ENCODE measurements at places on chromosomes 16 and 17.
A peak's percentile ranks its signal among the peaks of the same experiment; 100 is the strongest.

- H3K27me3 ChIP-seq = no peaks in the 10 kb centered on the region
- no peak for DNase-seq
- no peaks in the 10 kb centered on the region for H3K36me3 ChIP-seq
Measured at GRCh38 chr16:59060207-59060606, 326.1 kb upstream of the GOT2 start.

DNA sequence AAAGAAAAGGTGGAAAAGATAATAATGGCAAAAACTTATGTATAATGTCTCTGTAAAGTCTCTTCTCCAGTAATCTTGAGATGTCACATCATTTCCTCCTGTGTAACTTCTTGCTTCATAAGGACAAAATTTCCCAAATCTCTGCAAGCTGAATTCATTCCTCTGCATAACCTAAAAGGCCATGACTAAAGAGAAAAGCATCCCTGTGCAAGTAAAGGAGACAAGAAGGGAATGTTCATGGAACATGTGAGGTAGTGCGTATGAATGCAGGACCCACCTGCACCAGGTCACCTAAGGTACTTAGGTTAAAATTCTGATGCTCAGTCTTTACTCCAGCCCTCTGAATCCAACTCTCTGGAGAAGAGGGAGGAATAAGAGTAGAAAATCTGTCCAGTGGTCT, 46.9 kb upstream of the NLK start:
- no peak for DNase-seq
- H3K27ac ChIP-seq = no peak overlapping the region
- no peaks in the 10 kb centered on the region for H3K4me1 ChIP-seq
- H3K4me3 ChIP-seq = no peak overlapping the region

GRCh38 chr17:36824678-36825101, 112.6 kb upstream of the LHX1 start:
- H3K27ac ChIP-seq = no peak overlapping the region
- H3K4me1 ChIP-seq = no peaks in the 10 kb centered on the region
- H3K36me3 ChIP-seq = no peaks in the 10 kb centered on the region
- peaks cover 23% of the 10 kb centered on the region for H3K27me3 ChIP-seq
- no peak for DNase-seq

DNA sequence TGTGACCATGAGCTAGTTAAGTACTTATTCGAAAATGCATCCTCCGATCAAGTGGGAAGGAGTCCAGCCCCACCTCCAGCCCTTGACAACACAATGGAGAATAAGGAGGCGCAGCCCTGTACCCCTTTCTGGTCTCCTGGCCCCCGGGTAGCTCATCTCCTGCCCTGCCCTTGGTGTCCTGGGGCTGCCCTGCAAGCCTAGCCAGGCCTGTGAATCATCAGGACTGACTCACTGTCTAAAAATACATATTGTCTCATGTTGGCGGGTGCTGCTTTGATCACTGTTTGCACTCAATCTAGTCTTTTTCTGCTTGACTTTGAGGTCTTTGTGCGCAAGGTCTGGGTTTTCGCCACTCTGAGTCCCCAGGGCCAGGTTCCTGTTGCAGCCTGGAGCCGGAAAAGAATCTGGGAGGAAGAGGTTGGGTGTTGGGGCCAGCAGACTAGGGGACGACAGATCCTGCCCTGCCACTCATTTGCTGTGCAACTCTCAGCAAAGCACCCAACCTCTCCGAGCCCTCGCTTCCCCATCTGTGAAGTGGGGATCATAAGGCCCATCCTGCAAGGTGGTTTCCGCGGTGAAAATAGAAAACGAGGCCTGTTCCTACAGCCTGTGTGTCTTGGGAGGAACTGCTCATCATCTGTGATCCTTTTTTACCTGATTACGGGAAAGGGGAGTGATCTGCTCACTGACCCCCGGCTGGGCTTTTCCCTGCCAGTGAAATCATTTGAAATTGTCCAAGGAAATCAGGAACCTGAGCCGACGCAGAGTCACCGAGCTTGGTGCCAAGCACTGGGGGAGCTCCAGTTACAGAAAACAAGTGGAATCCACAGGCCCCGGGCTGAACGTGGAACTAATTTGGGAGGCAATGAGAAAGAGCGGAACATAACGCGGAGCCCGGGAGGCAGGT, 230.4 kb downstream of the PARN start:
- H3K27me3 ChIP-seq = no peaks in the 10 kb centered on the region
- H3K36me3 ChIP-seq = no peaks in the 10 kb centered on the region
- no peak overlapping the region for H3K4me3 ChIP-seq

DNA sequence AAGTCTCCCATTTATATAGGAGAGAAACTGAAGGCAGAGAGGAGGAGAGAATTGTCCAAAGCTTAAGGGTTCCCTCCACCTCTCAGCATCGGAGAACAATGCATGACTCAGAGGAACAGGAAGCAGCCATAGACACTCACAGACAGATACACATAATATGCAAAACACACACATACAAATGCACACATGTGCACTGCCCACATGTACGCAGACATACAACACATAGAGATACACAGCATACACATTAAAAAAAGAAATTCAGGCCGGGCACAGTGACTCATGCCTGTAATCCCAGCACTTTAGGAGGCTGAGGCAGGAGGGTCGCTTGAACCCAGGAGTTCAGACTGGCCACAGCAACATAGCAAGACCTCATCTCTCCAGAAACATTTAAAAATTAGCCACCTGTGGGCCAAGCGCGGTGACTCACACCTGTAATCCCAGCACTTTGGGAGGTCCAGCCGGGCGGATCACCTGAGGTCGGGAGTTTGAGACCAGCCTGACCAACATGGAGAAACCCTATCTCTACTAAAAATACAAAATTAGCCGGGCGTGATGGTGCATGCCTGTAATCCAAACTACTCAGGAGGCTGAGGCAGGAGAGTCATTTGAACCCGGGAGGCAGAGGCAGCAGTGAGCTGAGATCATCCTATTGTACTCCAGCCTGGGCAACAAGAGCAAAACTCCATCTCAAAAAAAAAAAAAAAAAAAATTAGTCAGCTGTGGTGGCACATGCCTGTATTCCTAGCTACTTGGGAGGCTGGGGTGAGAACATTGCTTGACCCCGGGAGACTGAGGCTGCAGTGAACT, 11.3 kb downstream of the ERAL1 start:
- H3K27me3 ChIP-seq = no peaks in the 10 kb centered on the region
- H3K4me3 ChIP-seq = no peak overlapping the region
- H3K36me3 ChIP-seq = no peaks in the 10 kb centered on the region

DNA sequence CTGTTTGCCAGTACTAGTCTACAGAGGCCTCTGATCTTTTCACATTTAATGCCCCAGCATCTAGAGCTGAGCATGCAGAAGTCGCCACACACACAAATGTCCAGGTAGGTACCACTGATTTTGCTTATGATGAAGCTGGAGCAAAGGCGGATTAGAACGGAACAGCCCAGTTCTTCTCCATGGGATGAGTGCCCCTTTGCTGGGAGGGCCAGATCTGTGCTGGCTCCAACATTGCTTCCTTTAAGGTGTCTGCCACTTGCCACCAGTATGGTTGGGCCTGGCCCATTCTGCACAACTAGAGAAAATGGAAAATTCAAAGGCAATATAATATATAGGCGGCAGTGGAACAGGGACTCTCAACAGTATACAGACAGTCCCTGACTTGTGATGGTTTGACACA, 2.2 kb upstream of the MNT start:
- peaks cover 8% of the 10 kb centered on the region for H3K36me3 ChIP-seq
- no peaks in the 10 kb centered on the region for H3K27me3 ChIP-seq
- H3K27ac ChIP-seq = no peak overlapping the region
- H3K4me3 ChIP-seq = peak overlapping the region; percentile 82
- H3K4me1 ChIP-seq = peaks cover 45% of the 10 kb centered on the region

GRCh38 chr17:11739351-11739750, 141.1 kb downstream of the DNAH9 start:
- no peak overlapping the region for H3K4me3 ChIP-seq
- no peaks in the 10 kb centered on the region for H3K27me3 ChIP-seq
- H3K4me1 ChIP-seq = no peaks in the 10 kb centered on the region
- no peak overlapping the region for H3K27ac ChIP-seq

- no peak overlapping the region for H3K27ac ChIP-seq
- no peaks in the 10 kb centered on the region for H3K36me3 ChIP-seq
- H3K4me1 ChIP-seq = no peaks in the 10 kb centered on the region
- H3K4me3 ChIP-seq = no peak overlapping the region
- no peak for DNase-seq
Measured at GRCh38 chr16:10824111-10824893, 5.7 kb upstream of the TVP23A start.

DNA sequence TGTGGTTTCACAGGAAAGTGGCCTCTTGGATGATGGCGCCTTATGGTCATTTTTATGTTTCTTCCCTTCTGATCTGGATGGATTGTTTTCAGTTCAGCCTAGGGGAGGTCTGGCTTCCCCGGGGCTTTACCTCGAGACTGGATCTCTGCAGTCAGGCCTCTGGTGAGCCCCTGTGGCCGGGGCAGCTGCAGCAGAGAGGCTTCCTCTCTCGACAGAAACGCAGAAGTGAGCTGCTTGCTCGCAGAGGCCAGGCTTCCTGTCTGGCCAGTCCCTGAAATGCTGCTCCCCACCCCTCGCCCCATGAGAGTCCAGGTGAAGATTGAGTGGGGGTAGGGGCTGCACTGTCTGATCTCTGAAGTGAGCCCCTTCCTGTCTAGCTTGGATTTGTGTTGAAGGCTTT, 44.0 kb downstream of the PLCG2 start:
- H3K27ac ChIP-seq = no peak overlapping the region
- H3K4me1 ChIP-seq = peaks cover 8% of the 10 kb centered on the region
- no peak for DNase-seq
- H3K4me3 ChIP-seq = no peak overlapping the region
- no peaks in the 10 kb centered on the region for H3K36me3 ChIP-seq

- no peaks in the 10 kb centered on the region for H3K36me3 ChIP-seq
- DNase-seq = no peak
- no peak overlapping the region for H3K4me3 ChIP-seq
- H3K27me3 ChIP-seq = peaks cover 30% of the 10 kb centered on the region
- peaks cover 1% of the 10 kb centered on the region for H3K4me1 ChIP-seq
- no peak overlapping the region for H3K27ac ChIP-seq
Measured at GRCh38 chr16:84839956-84840355, 20.2 kb downstream of the CRISPLD2 start.

DNA sequence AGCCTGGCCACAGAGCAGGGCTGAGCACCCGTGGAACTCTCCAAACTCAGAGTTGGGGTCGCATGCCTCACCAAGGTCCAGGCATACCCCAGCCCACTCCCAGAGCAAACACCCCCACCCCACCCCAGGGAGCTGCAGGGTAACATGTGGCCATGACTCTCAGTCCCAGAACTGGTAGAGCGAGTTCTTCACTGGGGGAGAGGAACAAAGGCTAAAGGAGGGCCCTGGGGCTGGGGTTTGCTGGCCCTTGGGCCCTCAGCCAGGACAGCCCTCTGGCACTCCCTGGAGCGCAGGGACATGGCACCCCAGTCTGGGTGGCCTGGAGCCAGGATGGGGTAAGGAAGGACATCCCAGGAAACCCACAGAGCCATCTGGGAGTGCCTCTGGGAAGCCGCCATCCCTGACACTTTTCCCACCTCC, 4.2 kb downstream of the HID1 start:
- no peak overlapping the region for H3K27ac ChIP-seq
- peaks cover 22% of the 10 kb centered on the region for H3K27me3 ChIP-seq
- DNase-seq = no peak
- H3K4me1 ChIP-seq = peaks cover 3% of the 10 kb centered on the region
- H3K36me3 ChIP-seq = no peaks in the 10 kb centered on the region

GRCh38 chr16:54939510-54940278, 9.0 kb downstream of the IRX5 start:
- H3K27me3 ChIP-seq = peaks cover 81% of the 10 kb centered on the region
- DNase-seq = no peak
- H3K36me3 ChIP-seq = peaks cover 4% of the 10 kb centered on the region

DNA sequence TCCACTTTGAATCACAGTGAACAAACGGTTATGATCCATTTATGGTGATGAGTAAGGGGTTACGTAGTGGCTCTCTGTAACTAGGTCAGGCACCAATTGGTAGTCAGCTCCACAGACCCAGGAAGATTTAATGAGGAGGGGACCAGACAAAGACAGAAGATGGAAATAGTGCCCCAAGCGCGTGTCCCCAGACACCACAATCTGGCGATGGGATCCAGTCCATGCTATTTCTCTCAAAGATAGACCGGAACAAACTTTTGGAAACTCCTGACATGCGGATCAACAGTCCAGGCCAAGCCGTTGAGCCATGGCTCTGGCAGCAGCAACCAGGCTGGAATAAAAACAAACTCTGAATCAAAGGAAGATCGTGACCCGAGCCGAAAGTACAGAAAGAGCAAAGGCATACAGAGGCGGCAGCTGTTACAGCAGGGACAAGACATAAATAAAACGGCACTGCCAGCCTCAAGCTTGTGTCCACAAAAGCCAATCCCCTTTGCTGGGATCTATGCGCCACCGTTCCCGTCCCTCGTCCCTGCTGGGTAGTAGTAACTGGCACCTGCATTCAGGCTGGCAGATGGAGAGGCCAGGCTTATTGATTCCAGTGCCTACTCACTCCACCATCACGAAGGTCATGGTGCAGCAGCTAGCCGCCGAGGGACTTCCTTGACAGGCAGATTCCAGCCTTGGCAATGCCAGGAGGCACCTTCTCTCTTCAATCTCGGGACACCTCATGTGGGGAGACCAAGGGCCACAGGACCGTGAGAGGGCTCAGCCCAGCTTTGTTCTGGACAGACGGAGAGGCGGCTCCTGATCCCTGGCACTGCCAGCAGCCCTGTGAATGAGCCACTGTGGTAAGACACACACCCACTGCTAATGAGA, 50.2 kb downstream of the CDH11 start:
- H3K27me3 ChIP-seq = no peaks in the 10 kb centered on the region
- H3K36me3 ChIP-seq = no peaks in the 10 kb centered on the region
- DNase-seq = no peak

- H3K4me3 ChIP-seq = no peak overlapping the region
- peaks cover 4% of the 10 kb centered on the region for H3K4me1 ChIP-seq
- peaks cover 83% of the 10 kb centered on the region for H3K27me3 ChIP-seq
Measured at GRCh38 chr17:34581446-34582184, 2.2 kb downstream of the TMEM132E start.

DNA sequence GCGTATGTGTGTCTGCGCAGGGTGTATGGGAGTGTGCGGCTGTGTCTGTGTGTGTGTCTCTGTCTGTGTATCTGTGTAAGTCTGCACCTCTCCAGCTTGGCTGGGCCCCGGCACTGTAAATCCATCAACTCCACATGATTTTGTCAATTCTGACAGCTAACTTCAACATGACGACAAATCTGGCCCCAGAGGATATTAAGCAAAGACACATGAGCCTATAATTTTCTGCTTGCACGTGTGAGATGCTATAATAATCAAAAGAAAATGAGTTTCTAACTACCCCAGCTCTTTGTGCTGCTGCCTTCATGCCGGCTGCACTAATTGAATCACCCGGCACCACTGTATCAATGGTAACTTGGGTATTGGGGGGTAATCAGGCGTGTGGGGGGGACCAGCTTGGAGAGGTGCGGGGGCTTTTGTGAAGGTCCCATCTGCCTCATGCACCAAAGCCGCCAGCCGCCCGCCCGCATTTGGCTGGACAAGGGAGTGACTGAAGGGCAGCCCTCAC, 57.6 kb upstream of the LHX1 start:
- H3K27ac ChIP-seq = no peak overlapping the region
- no peak for DNase-seq
- no peaks in the 10 kb centered on the region for H3K36me3 ChIP-seq
- H3K4me1 ChIP-seq = no peaks in the 10 kb centered on the region
- H3K4me3 ChIP-seq = no peak overlapping the region
- peaks cover 6% of the 10 kb centered on the region for H3K27me3 ChIP-seq

Measured in T-helper 2 cell treated with Interferon-gamma antibody and Interleukin-4, amounts not matched to agents 5 μg/mL and 100 μg/mL, for 36 hours (primary cell).